ENCODE measurements at places on chromosomes 1 and 21. TPM values are rescaled to one million over a fixed set of nuclear protein-coding genes. Genes with fewer than 3 reads are reported as not detected.
A peak's percentile ranks its signal among the peaks of the same experiment; 100 is the strongest.

DNA sequence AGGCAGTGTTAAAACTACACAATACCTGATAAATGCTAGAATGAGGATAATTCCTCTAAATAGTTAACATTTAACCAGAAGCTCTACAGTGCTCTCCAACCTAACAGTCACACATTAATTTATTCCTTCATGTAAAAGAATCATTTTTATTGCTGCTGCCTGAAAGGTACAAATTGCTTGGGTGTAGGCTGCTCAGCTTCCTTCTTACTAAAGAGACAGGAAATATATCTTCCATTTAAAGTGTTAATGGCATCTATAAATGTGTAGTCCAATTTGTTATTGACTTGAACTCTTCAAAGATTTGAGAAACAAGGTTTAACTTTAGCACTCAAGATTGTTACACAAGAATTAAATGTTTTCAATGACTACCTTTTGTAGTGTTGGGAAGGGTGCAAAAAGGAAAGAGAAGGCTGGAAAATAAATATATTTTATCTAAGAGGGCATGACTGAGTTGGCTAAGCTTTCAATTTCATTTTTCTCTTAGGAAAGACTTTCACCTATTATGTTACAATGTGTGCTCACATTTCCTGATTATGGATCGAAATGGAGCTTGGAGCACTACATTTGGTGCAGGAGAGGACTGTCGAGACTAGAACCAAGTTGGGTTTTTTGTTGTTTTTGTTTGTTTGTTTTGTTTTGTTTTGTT lies 105.5 kb upstream of the CACYBP start:
- DNase-seq, result no peak

GRCh38 chr1:172487550-172487949 lies 43.7 kb upstream of the PIGC start:
- DNase-seq, result no peak

Gene DEPDC1
- 28.7 TPM for total RNA-seq

Gene JAK1
- total RNA-seq, result 159 TPM

Gene SLFNL1
- 0.29 TPM for total RNA-seq

Gene RNU1-2
- 1,730 TPM for total RNA-seq

Gene EBNA1BP2
- total RNA-seq, result 58.8 TPM

- DNase-seq, result no peak
These were observed 1.1 kb upstream of the SYCP1 start for GRCh38 chr1:114853584-114853983.

DNA sequence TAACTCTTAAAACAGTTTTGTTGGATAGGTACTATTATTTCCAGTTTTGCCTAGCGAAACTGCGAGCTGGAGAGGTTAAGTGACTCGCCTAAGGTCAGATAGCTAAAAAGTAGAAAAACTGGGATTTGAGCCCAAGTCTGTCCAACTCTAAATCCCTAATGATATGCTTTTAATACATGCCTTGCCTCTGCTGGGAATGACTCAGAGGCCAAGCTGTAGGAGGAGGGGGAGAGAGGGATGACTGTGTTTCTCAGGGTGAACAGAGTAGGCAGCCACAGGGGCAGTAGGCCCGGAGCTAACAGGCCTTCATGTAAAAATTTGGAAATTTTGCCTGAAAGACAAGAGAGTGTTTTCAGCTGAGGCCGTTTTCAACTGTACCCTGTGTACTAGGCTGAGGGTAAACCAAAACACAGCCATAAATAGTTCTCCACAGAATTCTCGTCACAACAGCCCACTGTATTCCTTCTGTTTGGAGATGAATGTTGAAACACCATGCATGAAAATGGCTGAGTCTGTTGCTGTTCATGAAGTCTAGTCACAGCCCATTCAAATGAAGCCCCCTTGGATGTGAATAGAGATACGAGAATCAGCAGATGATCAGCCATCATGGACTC lies 107.5 kb upstream of the HOOK1 start:
- no peak for DNase-seq

DNA sequence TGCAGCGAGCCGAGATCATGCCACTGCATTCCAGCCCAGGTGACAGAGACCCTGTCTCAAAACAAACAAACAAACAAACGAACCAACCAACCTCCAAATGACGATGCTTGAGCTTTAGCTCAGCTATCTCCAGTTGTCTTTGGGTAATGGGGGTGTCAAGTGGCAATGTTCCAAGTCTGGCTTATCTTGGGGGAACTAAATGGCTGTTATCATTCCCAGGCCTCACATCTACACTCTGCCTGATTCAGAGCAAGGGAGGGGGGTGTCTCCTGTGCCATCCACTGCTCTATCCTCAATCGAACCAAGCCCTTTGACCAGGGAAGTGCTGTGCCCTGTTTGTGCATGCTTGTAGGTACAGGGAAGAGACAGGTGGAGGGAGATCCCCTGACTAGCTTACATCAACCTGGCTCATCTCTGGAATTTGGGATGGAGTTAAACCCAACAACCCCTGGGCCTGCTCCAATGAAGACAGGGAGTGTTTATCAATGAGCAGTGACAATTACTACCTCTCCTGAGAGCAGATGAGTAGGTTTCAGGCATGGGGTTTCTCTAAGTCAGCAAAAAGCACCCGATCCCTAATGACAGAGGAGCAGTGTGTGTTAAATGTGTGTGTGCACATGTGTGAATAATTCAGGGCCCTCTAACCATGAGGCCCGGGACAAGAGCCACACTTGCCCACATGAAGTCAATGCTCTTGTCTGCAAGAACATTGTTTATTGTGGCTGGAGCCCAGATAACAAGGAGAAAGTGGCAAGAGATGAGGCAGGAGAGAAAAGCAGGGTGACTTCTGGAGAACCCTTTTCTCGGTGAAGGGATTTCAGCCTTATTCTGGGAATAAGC lies 20.3 kb upstream of the IL6R start:
- no peak for DNase-seq

DNA sequence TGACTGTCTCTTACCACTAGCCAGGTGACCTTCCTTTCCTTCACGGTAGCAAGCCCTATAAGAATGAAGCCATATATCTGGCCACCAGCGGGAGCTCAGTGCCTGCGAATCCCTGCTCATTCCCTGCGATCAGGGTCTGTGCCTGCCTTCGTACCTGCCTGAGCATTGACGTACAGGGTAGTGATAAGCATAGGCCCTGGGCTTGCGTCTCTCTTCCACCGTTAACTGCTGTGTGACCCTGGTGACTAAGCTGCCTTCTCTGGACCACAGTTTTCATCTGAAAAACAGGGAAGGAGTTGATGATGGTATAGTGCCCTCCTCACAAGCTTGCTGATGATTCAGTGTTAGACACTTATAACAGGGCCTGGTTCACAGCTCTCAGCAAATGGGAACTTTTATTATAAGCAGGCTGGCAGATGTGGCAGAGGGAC lies 4.1 kb downstream of the ZC3H12A start:
- DNase-seq, result peak; percentile 49

DNA sequence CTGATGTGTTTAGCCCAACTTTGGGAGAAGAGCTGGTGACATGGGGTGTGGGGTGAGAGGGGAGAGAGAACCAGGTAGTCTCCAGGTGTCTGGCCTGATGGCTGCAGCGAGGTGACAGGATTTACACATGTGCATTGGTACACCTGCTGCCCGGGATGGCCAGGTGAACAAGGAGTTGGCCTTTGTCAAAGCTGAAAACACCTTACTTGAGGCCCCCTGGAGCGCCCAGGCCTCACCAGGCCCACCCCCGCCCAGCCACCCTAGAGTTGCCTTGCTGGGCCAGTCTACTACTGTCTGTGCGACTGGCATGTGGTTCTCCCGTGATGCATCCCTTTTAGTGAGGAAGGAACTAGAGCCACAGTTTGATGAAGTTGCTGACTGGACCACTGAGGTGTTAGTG lies 90.5 kb downstream of the ADARB1 start:
- DNase-seq, result no peak

- peak; percentile 14 for DNase-seq
These were observed 400 bp upstream of the KRTAP10-12 start for GRCh38 chr21:44696572-44696971.

Gene FCAMR
- not detected for total RNA-seq

DNA sequence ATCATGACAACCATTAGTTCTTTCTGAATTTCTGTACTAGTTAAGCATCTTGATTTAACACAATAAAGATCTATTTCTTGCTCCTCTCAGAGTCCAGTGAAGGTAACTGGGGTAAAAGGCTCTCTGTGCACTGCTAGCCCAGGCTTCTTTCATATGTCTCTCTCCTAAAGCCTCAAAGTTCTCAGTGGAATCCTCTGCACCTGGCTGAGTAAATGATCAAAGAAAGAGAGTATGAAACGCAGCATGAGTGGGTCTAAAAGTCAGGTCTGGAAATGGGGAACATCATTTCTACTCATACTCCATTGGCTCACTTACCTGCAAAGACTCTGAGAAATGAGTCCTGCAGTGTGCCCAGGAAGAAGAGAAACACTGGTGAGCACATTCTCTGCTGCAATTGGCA lies 418.5 kb downstream of the PTPRC start:
- DNase-seq, result no peak

DNA sequence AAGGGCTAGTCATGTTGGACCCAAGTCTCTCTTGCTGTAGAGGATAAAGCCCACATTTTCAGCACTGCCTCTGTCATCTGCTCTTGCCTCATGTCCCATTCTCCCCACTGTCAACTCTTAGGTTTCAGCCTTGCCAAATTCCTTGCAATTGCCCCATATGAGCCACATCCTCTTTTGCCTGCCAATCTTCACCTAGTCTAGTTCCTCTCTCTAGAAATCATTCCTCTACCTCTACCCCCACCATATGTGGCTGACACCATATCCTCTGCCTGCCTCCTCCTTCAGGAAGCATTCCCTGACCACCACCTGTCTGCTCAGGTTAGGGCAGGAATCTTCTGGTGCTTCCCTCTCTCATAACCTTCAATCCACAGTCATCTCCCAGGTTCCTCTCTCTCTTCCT lies 38.2 kb downstream of the SLC9A1 start:
- no peak for DNase-seq

Gene OLIG2
- not detected for total RNA-seq

Gene CFHR5
- total RNA-seq, result not detected

Gene CRABP2
- total RNA-seq, result 1.9 TPM

DNA sequence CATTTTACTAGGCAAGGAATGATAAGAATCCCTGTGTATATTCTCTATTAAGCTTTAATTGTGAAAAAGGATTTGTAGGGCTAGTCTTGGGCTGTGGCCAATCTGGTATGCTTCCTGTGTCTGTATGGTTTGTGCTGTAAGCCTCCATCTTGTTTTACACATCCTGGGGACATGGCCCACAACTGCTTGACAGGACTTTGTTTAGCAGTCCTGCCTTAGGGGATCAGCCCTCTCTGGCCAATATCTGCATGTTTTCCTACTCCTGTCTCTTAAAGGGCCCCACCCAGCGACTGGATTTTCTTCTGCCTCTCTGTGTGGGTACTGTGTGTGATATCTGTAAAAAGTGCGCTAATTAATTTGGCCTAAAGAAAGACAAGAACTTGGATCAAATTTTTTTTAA lies 813.2 kb downstream of the PLA2G4A start:
- DNase-seq, result no peak

Gene GORAB
- total RNA-seq, result 11.0 TPM

DNA sequence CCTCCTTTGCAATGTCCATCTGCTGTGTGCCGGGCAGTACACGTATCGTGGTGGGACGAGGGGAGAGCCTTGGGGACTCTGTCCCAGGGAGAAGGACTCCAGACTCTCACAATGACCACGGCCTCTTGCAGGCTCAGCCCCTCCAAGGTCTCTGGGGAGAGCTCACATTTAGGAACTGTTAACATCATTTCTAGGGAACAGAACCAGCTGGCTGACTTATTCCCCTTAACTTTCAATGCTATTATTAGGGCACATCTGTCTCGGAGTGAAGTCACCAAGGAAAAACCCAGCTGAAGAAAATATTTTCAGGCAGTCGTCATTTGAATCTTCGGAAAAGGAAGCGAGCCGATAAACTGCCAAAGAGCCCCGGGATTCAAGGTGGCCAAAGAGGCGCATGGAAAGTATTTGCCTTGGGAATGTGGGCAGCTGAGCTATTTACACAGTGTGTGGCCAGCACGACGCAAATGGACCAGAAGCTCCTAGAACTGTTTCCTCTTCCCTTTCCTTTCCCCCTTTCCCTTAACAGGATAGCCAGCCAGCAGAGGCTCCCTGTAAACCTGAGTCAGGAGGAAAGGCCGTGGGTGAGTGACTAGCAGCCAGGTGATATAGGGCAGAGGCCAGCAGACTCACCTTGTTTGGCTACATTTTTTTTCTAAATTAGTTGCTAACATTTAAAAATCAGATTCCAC lies 74.5 kb downstream of the ITPKB start:
- no peak for DNase-seq

Gene GJA4
- not detected for total RNA-seq

GRCh38 chr1:18200136-18200717 lies 92.6 kb downstream of the IGSF21 start:
- no peak for DNase-seq

Gene OR2M4
- total RNA-seq, result not detected

- DNase-seq, result no peak
These were observed 18.6 kb upstream of the PADI1 start for GRCh38 chr1:17186216-17186909.

Gene RNU1-4
- 2,232 TPM for total RNA-seq

GRCh38 chr1:204990059-204990664 lies 52.9 kb upstream of the CNTN2 start:
- DNase-seq, result no peak

DNA sequence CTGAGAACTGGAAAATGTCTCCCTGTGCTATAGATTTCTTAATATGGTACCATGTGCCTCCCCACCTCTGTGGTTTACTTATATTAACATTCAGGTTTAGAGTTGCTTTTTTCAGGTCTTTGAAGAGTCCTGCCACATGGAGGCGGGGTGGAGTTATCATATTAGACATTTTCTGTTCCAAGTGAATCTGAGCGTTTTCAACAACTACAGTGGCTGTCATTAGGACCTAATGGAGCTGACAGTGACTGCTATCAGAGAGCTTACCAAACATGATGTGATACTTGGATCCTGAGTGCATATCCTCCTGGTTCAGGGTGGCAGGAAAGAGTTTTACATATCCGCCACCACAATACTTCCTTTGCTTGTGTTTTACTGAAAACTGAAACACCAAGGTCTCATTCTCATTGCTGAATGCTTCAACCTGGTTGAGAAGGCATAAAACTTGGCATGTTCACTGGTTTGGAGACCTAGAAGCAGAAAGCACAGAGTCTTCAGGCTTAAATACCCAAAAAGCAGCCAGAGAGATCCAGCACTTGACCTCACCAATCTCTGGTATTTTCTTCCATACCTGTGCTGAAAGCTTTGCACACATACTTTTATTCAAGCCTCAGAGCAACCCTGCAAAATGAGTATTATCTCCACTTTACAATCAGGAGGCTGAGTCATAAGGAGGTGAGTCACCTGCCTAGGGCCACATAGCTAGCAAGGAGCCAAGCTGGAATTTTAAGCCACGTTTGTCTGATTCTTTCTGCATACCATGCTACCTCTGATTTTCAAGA lies 47.4 kb upstream of the OSBPL9 start:
- peak; percentile 54 for DNase-seq

DNA sequence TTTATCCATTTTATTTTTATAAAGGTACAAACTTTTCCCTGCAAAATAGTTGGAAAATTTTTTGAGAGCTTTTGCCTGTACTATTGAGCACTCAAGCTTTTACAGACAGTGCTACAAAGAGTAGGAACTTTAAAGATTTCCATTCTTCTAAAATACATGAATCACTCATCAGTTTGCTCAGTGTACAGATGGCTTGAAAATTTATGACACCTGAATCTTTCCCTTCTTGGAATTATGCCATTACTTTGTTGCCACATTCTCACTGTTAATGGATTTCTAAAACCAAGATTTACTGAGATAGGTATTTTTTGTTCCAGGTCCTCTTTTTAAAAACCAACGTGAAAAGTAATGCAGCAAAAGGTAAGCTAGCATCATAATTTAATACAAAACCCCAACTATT lies 76.0 kb downstream of the GPATCH2 start:
- no peak for DNase-seq

All from activated CD8-positive, alpha-beta T cell treated with anti-CD3 and anti-CD28 coated beads, Interleukin-2, amount 10 ng/mL, durations not matched to agents 7 days and 5 days (primary cell).